ENCODE measurements at places on chromosomes 3 and 15. TPM values are rescaled to one million over a fixed set of nuclear protein-coding genes. Genes with fewer than 3 reads are reported as not detected.

- DNase-seq = no peak
Observed at GRCh38 chr3:43095370-43095769, 10.5 kb downstream of the POMGNT2 start.

DNA sequence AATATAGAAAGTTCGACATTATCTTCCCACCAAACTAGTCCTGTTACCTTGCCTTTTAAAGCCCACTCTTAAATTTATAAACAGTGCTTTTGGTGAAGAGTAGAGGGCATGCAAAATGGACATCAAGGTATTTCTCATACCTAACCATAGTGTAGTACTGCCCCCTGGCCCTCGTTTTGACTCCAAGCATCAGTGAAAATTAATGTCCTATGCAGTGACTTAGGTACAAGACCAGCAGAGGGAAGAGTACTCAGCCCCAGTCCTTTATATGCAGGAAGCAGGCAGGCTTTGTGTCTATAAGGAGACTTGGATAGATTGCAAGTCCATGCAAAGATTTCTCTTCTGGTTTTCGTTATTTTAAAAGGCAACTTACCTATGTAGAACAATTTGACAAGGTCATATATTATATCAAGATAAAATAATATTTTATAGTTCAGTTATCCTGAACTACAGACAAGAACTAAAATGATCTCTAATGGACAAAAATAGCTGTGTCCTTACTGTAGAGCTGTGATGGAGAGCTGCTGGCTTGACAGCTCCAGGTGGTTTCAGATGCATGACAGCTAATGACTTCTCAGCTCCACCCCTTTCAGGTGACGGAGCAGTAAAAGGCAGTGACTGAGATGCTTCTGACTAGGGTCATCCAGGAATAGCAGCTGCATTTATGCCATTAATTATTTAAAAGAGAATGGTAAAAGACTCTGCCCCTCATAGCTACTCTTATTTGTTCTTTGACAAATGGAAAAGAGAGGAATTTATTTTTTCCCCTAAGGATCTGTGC is 646.1 kb downstream of the SQOR start:
- DNase-seq = no peak

- DNase-seq = no peak
Observed at GRCh38 chr3:129749692-129750091, 143.2 kb upstream of the PLXND1 start.

DNA sequence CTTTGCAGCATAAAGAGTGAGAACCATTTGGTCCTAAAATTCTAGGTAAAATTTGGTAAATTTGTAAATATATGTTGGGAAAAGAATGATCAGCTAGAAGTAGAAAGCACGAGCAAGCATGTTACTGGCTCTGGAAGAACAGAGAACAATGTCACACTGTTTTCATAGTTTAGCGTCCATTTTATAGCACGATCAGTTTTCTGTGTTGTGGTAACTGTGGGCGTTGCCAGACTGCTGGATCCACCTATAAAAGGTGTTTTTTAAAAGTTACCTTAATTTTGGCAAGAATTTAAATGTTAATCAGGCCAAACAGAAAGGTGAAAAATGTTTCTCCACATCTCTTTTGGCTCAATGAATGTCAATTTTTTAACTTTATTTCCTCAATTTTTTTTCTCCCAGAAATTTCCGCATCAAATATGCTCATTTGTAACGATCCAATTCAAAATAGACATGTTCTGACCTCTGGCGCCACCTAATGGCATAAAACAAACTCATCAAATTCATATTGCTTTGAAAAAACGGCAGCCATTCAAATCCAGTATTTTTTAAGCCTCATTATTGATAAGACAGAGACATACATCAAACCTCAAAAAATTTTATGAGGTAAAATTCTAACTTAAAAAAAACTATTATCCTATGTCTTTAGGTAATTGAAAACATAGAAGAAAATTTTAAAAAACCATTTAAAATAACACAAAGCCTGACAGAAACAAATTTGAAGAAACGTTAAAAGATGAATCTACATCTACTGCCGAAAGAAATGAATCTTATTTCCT is 5.5 kb upstream of the GP5 start:
- DNase-seq = peak; percentile 20

GRCh38 chr3:125163739-125164601 is 48.6 kb downstream of the SLC12A8 start:
- no peak for DNase-seq

GAP43 gene
- not detected for total RNA-seq
